Left renal pelvis (tissue), 4 donors: ENCODE measurements at places on chromosomes 16 and 17. TPM values are rescaled to one million over a fixed set of nuclear protein-coding genes. Genes with fewer than 3 reads are reported as not detected.

KRTAP9-4 gene
- not detected for polyA plus RNA-seq

RAI1 gene
- polyA plus RNA-seq, result 41.6 TPM

NHLRC4 gene
- polyA plus RNA-seq, result 2.7 TPM

TNP2 gene
- not detected for polyA plus RNA-seq

KRT39 gene
- polyA plus RNA-seq, result not detected

CCL8 gene
- not detected for polyA plus RNA-seq

TBC1D3E gene
- not detected for polyA plus RNA-seq

SSTR5 gene
- polyA plus RNA-seq, result not detected

DNA sequence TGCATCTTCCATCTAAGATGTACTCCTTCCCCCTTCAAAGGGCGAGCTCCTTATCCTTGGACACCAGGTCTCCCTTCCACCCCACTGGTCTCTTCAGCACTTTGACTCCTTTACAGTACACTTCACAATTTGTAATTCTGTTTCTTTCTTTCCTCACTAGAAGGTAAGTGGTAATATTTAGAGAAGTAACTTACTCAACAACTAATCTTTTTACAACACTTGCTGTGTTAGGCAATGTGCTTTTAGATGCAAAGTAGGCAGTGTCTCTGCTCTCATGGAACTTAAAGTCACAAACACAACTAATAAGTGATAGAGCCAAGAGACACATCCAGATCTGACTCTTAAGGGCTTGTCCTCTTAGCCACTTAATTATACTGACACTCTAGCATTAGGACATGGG lies 6.4 kb downstream of the SIAH1 start:
- no peak for DNase-seq

DNA sequence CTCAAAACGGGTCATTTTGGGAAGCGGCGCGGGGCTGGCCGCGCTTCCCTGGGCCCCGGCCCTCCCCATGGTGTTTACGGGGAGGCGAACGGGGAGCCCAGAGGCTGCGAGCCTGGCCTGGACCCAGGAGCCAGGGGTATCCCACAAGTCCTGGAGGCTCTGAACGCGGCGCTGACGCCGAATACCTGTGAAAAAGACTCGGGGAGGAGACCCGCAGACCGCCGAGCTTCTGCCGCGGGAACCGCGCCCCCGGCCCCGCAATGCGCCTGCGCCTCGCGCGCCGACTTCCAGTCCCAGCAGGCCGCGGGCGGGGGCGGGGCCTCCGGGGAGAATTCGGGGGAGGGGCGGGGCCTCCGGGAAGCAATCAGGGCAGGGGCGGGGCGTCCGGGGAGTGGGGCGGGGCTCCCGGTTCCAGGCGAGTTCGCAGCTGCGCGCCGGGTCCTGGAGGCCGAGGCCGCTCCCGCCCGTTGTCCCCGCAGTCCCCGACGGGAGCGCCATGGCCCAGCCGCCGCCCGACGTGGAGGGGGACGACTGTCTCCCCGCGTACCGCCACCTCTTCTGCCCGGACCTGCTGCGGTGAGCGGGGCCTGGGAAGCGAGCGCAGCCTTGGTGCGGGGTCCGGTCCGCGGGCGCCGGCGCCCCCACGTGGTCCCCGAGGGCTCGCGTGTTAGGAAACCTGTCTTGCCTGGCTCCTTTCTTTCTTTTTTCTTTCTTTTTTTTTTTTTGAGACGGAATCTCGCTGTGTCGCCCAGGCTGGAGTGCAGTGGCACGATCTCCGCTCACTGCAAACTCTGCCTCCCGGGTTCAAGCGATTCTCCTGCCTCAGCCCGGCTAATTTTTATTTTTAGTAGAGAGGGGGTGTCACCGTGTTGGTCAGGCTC lies at the start of gene DECR2:
DECR2 (plus strand) TSS at position 418 of the 881 bp plus-strand sequence; CDS start at position 497, 79 bp downstream.
- DNase-seq, result no peak

DNA sequence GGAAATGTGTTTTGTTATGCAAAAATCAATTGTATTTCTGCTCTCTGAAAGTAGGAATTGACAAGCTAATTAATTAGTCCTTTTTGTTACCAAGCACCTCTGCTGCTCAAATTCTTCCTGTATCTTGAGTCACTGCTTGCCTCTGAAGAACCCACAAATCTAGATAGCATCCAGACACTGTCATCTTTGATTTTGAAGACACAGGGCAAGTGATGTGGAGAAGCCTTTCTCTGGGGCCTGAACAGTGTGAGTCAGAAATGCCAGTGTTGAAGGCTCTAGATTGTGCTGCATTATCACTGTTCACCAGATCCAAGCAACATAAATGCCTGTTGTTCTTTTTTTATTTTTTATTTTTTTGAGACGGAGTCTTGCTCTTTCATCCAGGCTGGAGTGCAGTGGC lies 10.9 kb upstream of the ST6GALNAC1 start:
- DNase-seq, result no peak

DNA sequence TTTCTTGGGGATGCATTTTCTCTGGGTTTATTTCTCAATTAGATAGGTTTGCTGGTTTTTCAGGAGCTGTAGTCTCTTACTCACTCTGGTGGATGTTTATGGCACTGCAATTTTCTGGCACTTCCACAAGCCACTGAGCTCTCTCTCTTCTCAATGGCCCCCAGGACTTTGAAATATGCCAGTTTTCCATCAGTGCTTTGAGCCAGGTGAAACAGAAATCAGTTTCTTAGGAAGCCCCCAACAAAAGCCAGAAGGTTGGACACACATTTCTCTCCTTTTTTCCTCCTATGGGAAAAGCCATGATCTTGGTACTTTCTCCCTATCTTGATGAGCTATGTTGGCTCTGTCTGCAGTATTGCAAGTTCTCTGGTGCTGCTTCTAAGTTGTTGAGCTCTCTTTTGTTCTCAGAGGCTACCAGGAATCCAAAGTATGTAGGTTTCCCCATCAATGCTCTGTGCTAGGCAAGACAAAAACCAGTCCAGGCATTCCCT lies 90.7 kb upstream of the SMIM36 start:
- no peak for DNase-seq

- DNase-seq, result no peak
Measured at GRCh38 chr17:77006971-77007649, 133.7 kb upstream of the SEC14L1 start.

DNA sequence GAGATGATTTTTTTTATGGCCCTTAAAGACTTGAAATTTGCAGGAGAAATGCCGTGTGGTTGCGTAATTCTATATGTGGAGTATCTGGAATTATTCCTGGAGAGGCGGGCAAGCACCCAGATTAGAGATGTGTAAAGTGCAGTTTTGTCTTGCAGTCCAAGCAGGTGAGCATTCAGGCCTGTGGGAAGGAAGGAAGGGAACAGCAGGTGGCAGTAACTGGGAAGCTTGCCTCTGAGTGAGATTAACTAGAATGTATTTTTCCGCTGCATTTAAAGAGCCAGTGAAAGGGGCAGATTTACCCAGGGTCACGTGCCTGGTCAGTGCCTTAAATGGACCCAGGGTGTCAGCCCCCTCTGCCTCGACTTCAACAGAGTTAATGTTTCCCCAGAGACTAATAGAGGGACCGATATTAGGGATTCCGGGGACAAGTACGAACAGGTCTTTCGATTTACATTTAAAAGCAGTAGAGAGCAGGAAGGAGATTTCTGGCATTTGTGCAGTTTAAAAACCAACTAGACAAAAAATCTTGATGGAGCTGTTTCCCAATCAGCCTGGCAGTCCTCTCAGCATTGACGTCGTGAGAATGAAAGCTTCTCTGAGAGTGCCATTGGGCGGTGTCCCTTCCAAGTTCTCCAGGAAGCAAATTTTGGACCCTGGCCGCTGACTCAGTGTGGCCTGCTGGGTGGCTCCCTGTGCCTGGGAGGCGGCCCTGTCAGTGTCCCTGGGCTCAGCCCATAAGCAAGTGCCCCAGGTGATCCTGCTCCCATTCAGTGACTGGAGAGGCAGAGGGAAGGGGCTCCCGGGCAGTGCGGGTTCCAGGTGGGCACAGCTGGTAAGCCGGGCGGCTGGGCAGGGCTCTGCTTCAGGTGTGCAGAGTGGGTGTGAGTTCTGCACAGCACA lies 38.2 kb downstream of the KSR1 start:
- DNase-seq, result no peak

GRCh38 chr17:8994319-8994718 lies 27.0 kb upstream of the NTN1 start:
- no peak for DNase-seq

DNA sequence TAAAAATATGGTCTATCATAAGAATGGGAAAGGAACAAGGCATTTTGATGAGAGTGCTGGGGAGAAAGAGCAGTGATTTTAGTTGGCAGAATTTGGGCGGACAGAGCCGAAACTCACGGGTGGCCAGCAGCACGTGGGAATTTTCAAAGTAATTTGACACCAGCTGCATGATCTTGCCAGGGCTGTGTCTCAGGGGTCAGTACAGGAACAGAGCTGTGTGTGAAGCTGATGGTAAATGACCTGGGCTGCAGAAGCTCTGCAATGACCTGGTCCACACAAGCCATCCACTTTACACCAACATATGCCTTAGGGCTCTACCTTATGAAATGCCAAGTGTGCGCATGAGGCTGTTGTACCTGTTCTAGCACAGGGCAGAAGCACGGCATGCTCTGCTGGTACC lies 112.0 kb downstream of the ZFHX3 start:
- DNase-seq, result no peak

DNA sequence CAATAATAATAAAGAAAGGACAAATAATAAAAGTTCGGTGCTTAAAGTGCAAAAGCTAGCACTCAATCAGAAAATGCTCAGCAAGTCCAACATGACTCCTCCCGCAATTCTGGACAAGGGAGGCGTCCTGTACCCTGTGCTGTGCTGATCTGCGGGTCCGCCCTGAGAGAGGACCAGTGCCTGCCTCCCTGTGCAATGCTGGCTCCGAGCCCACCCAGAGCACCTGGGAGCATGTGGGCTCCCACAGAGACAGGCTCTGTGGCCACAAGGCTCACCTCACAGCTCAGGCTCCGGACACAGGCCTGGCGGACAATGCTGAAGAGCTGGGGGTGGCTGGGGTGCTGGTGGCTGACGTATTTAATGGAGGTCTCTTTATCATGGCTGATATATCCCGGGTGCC lies 11.1 kb downstream of the FLCN start:
- no peak for DNase-seq

DNA sequence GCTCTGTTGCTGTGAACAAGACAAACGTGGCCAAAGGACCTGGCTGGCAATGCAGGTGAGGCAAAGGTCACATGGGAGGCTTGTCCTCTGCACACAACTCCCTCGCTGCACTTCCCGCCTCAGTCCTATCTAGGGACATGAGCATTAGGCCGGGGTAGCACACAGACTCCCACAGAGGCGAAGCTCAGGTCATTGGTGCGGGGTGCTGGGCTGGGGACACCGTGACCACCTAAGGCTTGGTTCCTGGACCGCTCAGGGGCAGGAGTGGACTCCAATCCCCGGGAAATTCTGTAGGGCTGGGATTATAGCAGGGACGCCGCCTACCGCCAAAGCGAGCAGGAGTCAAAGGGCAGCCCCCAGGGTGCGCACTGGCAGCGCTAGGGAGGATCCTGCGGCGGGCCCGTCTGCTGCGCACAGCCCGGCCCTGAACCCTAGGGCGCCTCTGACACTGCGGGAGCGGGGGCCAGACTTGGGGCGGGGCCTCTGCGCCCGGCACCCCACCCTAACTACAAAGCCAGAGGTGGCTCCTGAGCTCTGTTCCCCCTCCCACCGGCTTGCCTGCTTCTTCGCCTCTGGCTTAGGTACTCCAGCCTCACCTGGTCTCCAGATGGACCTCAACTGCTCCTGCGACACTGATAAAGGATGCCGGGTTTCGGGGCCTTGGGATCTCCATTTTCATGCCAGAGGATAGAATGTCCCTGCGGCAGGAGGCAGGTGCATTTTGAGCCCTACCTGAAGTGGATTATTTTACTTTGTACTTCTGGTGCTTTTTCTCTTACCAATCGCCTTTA lies 3.9 kb upstream of the MT1B start:
- DNase-seq, result no peak

DNA sequence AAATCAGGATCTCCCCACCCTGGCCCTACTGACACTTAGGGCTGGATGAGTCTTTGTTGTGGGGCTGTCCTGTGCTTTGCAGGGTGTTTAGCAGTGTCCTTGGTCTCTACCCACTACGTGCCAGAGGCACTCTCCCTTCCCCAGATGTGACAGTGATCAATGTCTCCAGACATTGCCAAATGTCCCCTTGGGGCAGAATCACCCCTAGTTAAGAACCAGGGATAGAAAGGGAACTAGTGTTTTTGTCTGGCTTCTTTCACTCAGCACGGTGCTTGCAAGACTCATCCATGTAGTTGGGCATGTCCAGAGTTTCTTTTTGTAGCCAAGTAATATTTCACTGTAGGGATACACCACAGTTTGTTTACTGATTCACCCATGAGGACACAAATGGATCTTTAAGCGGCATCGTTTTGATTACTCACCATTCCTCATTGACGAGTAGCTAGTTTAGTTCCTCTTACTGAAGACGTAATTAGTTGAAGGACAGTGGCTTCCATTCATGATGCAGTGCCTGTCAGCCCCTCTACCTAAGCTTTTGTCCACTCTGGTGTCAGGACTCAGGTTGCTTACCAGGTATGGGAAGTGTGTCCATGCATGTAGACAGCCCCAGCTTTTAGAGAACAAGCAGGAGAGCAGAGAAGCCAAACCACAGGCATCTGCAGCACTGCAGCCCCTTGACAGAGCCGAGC lies 26.0 kb upstream of the ITGB4 start:
- DNase-seq, result no peak

DNA sequence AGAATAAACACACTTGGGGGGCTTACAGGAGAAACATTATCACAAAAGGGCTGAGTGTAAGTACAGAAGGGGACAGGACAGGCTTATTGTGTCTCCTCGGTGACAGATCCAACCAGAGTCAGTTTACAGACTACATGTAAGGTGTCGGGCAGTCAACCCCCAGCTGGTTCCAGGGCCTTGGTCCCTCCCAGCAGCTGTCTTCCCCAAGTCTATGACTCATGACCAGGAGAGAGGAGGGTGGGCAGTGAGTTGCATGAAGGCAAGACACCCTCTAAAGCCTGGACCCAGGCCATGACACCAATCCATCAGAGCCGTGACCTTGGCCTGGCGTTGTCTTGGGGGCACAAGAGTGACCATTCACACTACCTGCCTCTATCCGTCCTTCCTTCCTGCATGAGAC lies 276.2 kb upstream of the CCL2 start:
- no peak for DNase-seq
